ENCODE measurements at places on chromosomes 2 and 18. TPM values are rescaled to one million over a fixed set of nuclear protein-coding genes. Genes with fewer than 3 reads are reported as not detected.

- no peak for DNase-seq
Measured at GRCh38 chr2:179571252-179571651, 290.2 kb downstream of the ZNF385B start.

- DNase-seq, result no peak
Measured at GRCh38 chr2:239519089-239519920, 118.5 kb upstream of the HDAC4 start.

- peak; percentile 33 for DNase-seq
Measured at GRCh38 chr2:172834881-172835280, 99.2 kb downstream of the RAPGEF4 start.

DNA sequence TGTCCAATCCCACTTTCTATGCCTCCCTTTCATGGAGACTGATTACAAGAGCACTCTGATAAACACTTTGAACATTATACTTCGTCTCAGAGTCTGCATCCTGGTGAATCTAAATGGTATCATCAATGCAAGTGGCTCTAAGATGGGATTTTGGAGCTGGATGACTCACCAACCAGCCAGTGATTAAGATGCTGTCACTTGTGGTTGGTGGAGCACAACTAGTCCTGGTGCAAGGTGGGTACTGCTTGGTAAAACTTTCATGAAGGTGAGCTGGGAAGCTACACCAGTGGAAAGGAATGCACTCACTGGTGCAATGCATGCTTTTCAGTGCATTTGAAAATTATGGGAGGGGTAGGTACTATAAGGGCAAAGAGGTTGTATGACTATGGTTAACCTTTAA, 137.7 kb upstream of the TRIB2 start:
- peak; percentile 15 for DNase-seq

HOXD12 gene
- not detected for total RNA-seq

- no peak for DNase-seq
Measured at GRCh38 chr2:240717181-240717641, 25.5 kb downstream of the AQP12A start.

- no peak for DNase-seq
Measured at GRCh38 chr18:9329471-9329870, 5.1 kb upstream of the TWSG1 start.

- no peak for DNase-seq
Measured at GRCh38 chr2:8054070-8054469, 627.8 kb upstream of the ID2 start.

DNA sequence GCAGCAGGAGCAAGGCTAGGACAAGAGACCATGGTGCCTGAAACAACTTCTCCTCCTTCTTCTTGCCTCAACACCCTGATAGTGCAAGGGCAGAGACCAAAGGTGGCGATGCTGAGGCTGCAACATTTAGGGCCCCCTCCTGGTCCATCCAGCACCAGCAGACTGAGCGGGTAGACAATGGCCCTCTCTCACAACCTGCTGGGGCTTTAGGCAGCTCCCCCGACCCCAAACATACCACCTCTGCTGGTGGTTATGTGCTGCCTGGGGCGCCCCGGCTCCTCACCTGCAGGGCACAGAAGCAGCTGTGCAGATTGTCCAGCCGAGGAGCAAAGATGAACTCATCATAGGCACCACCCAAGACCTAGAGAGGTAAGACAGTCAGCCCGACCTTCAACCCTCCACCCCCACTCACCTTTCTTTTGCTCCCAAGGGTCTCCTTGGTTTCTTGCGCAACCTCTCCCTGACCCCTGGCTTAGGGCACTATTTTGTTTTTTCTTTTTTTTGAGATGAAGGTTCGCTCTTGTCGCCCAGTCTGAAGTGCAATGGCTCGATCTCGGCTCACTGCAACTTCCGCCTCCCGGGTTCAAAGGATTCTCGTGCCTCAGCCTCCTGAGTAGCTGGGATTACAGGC, 3.5 kb downstream of the DNPEP start:
- no peak for DNase-seq

- no peak for DNase-seq
Measured at GRCh38 chr2:23292024-23292423, 93.0 kb upstream of the KLHL29 start.

DNA sequence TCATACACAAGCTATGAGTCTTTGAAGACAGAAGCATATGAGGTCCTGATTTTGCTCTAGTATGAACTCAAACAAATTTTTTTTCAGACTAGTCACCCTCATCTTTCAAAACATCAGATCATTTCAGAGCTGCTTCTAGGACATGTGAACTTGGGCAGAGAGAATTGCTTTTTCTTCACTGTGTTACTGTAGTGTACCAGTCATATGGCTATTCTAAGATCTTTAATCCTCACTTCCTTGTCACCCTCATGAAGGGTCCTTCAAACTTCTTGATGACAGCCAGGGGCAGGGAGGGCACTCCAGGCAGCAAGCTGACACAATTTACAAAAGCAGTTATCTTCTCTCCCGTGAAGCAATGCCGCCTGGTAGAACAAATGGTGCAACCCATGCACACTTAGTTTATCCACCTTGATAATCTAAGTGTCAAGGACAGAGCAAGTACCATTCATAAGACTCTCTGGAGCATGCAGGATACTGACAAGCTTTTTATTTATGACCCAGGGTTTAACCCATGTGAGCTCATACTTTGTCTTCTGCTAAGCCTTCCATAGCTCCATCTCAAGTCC, 200.6 kb downstream of the DPP10 start:
- DNase-seq, result no peak

RSAD2 gene
- 0.20 TPM for total RNA-seq

SETBP1 gene
- total RNA-seq, result 17.9 TPM

GRCh38 chr2:208042041-208042440, 16.7 kb upstream of the PLEKHM3 start:
- DNase-seq, result no peak

GRCh38 chr18:26703170-26703930, 155.0 kb upstream of the KCTD1 start:
- no peak for DNase-seq

- no peak for DNase-seq
Measured at GRCh38 chr2:85165088-85165690, 32.0 kb downstream of the TCF7L1 start.

RMND5A gene
- total RNA-seq, result 72.5 TPM

DNA sequence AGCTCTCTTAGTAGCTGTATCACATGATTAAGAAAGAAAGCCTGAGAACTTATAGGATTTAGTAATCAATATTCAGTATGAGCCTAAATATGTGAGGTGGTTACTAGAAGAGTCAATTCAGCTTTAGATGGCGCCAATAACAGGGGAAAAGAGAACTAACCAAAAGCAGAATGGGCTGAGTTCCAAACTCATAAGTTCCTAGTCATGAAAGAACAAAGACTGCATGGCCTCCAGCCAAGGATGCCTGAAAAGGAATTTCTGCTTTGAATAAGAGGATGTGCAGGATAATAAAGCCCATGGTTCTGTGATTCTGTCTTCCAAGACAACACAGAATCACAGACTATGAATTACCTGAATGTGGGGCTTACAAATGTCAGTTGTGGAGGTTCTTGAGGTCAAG, 196.5 kb downstream of the SATB2 start:
- DNase-seq, result peak; percentile 80

DCDC2C gene
- not detected for total RNA-seq

GRCh38 chr2:232126301-232127099, 165.0 kb downstream of the DIS3L2 start:
- no peak for DNase-seq

DNA sequence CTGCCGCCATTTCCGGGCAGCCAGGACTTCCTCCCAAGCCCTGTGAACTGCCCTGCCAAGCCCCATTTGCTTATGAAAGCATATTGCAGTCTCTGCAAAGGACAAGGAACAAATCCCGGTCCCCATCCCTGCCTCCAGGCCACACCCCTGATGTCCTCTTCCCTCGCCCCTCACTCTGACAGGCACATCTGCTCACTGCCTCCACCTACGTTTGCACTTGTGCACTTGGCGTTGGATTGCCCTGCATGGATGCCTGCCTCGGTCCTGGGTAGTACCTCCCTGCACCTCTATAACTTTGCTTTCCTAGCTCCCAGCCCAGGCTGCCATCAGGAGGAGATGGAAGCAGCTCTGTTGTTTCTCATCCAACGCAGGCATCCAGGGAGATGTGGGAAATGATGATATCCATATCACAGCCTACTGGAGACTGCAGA, 19.6 kb upstream of the RPL31 start:
- DNase-seq, result no peak

DNA sequence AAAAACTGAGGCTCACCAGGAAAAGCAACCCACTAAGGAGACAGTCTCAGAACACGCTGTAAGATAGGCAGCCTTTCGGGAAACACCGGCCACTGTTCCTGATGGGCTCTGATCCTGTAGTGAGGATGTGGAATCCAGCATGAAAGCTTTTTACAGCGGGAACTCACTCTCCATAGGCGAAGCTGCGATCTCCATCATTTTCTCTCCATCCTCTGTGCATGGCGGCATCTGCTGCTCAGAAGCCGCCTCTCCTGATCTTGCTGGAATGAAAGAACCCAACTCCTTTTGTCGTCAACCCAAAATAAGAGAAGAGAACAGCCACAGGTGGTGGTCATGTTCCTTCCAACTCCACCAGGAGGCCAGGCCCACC, 49.9 kb downstream of the TMEM18 start:
- no peak for DNase-seq

GRCh38 chr2:172680436-172681068, 55.1 kb upstream of the RAPGEF4 start:
- DNase-seq, result peak; percentile 36

GRCh38 chr2:52877703-52878102, 889.9 kb upstream of the CHAC2 start:
- DNase-seq, result no peak

GRCh38 chr2:29196792-29197788, 81.9 kb downstream of the CLIP4 start:
- peak; percentile 39 for DNase-seq

- peak; percentile 21 for DNase-seq
Measured at GRCh38 chr2:198639580-198639979, 818.2 kb downstream of the SATB2 start.

FOXI3 gene
- total RNA-seq, result not detected

C2orf68 gene
- total RNA-seq, result 18.9 TPM

C2orf81 gene
- 3.9 TPM for total RNA-seq

KLHL29 gene
- total RNA-seq, result 12.2 TPM

GRCh38 chr2:46009772-46010171, 287.4 kb upstream of the EPAS1 start:
- no peak for DNase-seq

GRCh38 chr2:506866-507265, 170.3 kb downstream of the TMEM18 start:
- DNase-seq, result no peak

DNA sequence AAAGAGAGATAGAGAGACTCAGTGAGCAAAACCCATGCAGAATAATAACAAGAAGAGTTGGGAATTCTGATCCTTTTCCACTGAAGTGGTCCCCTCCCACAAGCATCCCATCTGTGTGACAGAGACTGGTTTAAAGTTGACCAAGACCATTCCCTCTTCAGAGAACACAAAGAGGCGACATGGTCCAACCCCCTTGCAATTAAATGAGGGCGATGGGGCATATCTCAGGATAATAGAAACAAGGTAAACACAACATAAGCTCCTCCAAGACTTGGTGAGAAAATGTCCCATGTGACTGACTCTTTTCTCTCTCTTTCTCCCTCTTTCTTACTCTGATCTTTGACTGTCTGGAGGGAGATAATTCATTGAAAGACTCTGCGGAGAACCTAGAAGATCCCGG, 526.7 kb downstream of the SOX11 start:
- DNase-seq, result no peak

- DNase-seq, result no peak
Measured at GRCh38 chr2:85909005-85909404, 20.2 kb upstream of the ST3GAL5 start.

DNA sequence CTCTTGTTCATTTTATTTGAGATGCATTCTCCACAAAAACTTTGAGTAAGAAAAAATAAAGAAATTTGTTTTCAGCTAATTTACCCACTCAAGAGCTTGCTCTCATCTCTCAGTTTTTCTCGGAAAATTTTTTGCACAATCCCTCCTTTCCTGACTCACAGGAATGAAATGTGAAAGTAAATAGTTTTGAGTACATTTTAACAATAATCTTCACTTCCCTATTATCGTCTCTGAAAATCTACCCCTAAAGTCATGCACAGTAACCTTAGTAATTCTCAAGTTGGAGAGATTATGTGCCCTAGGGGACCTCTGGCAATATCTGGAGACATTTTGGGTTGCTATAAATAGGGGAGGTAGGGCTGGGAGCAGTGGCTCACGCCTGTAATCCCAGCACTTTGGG, 2.6 kb downstream of the CYB5A start:
- peak; percentile 63 for DNase-seq

- DNase-seq, result no peak
Measured at GRCh38 chr2:70959271-70959761, 19.1 kb upstream of the ANKRD53 start.

GRCh38 chr2:152627351-152627957, 89.8 kb downstream of the PRPF40A start:
- peak; percentile 47 for DNase-seq

- no peak for DNase-seq
Measured at GRCh38 chr2:185475914-185476313, 262.7 kb upstream of the FSIP2 start.

GRCh38 chr2:44956843-44957242, 15.3 kb downstream of the SIX3 start:
- no peak for DNase-seq

C1QL2 gene
- total RNA-seq, result not detected

DNA sequence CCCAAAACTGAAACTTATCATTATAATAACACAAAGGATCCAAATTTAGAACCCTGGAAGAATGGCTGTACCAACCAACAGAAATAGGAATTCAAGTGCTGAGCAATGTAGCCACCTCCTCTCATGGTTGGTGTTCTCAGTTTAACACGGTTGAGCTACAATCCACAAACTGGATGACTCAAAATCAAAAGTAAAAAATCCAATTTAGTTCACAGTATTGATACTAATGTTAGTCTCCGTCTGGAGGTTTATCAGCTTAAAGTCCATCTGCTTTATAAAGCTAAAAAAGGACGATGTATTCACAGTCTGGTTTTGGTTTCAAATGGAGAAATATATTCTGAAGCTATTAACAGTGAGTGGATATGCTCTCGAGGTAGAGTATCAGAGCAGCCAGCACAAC, 40.5 kb downstream of the CNTNAP5 start:
- DNase-seq, result no peak

MYO3B gene
- total RNA-seq, result 10.6 TPM

RAPGEF4 gene
- total RNA-seq, result 1.2 TPM

CTIF gene
- total RNA-seq, result 7.1 TPM

PCARE gene
- total RNA-seq, result not detected

SELENOI gene
- total RNA-seq, result 46.7 TPM

DNA sequence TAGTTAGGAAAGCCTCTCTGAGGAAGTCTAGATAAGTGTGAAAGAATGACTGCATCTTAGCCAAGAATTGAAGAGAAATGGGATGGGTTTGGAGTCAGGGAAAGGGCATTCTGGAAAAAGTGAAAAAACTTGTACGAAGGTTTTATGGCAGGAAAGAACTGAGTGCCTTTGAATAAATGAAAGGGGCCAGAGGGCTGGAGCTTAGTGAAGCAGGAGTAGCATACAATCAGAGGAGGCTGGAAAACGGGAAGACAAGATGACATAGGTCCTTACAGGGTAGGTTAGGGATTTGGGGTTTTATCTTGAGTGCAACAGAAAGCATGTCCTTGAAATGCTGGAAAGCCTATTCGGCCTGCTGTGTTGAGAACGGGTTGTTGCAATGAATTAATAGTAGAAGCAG, 152.6 kb upstream of the RND3 start:
- DNase-seq, result no peak

- DNase-seq, result peak; percentile 6
Measured at GRCh38 chr2:33735096-33735495, 136.0 kb upstream of the FAM98A start.

IGFBP5 gene
- 8.9 TPM for total RNA-seq
